Suprapubic skin (tissue), 4 donors: ENCODE measurements at places on chromosomes 4 and X. TPM values are rescaled to one million over a fixed set of nuclear protein-coding genes. Genes with fewer than 3 reads are reported as not detected.

DNA sequence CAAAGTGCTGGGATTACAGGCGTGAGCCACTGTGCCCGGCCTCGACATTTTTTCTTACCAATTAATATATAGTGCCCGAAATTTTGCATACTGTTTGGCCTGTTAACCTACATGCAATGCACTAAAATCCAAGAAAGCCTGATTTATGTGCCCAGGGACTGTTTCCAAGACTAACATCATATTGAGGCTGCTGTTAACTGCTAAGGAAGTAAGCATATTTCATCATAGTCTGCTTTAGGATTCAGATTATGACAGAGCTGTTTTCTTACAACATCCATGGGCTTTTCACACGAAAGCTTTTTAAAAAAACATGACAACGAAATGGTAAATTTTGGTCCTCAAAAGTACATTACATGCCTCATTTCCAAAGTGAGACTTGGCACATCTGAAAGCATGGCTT lies 84.4 kb downstream of the STOX2 start:
- no peak for DNase-seq

DNA sequence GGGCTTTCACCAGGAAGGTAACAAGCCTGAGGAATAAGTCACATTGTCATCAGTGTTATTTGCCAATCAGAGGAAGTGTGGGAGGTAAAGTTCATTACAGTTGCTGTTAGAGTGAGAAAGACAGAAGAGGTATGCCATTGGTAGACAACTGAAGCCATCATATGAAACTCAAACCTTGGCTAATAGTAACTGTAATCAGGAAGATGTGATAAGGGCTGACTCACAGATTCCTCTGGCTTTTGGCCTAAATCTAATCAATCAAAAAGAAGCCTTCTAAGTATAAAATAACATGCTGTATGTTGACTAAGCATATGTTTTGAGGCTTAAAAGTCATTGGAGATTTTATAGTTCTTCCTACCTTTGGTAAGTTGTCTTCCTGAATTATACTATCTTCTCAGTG lies 242.8 kb downstream of the PCDH7 start:
- no peak for DNase-seq

DNA sequence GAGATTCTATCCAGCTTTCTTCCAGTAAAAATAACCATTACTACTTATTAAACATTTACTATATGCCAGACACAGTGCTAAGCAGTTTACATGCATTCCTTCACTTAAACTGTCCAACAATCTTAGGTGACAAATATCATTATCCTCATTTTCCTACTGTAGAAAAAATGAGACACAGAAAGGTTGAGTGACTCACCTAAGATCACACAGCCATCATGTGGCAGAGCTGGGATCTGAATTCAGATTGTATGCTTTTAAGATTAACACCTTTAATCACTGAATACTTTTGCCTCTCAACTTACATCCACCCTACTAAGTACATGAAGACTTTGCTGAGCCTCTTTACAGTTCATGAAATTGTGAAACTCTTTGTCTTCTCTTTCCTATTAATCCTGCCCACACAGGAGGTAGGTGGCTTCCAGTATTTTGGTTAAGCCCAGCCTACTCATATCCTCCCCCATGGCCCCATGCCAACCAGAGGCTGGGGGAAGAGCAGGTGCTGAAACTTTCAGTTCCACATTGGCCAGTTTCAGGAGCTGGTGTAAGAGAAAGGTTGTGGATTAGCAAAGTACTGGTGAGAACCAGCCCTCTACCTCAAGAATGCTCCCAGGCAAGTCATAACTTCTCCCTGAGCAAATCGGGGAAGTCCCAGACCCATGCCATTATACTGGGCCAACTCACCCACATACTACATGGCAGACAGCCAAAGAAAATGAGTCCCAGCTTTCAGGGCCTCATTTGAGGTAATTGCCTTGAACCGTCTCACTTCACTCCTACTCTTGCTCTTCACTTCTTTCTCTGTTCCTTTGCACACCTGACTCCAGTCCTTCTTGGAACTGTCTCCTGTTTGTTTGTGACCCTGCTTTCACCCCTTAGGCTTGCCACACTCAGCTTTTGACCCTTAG lies 211.1 kb downstream of the GUCY2F start:
- DNase-seq, result no peak

ASB12 gene
- total RNA-seq, result not detected

AMTN gene
- total RNA-seq, result not detected

PPP1R2C gene
- not detected for total RNA-seq

GRK4 gene
- total RNA-seq, result 4.2 TPM
